Urinary bladder (tissue), 4 donors: ENCODE measurements at places on chromosomes 7 and 10. TPM values are rescaled to one million over a fixed set of nuclear protein-coding genes. Genes with fewer than 3 reads are reported as not detected.

GRCh38 chr7:108193594-108194498 is 63.7 kb upstream of the LAMB4 start:
- no peak for DNase-seq

DNA sequence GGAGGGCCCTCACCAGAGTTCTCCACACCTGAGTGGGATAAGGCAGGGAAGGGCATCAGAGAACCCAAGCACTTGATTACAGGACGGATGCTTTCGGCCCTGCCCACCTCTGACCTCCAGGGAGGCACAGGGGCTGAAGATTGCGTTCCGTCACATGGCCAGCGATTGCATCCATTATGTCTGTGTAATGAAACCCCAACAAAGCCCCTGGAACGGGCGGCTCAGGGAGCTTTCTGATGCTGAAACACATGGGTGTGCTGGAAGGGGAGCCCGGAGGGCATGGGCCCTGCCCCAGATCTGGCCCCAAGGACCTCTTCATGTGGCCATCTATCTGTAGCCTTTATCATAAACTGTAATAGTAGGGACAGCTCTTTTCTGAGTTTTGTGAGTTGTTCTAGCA is 117.2 kb downstream of the PTPN20 start:
- no peak for DNase-seq

DNA sequence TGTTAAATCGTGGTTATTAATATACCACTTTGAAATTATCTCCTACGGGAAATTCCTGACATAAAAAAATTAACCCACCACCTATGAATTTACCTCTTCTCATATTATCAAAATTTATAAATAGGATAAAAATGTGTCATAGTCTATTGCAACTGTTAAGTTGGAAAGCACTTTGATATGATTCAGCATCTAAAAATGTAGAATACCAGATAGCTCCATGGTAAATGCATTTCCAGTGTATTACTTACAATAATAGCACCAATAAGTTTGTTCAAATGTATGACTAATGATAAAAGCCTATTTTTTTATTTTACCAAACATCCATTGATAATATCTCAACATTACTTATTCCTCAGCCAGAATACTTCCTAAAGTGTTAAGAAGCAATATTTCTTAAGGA is 13.6 kb upstream of the KCND2 start:
- no peak for DNase-seq

DNA sequence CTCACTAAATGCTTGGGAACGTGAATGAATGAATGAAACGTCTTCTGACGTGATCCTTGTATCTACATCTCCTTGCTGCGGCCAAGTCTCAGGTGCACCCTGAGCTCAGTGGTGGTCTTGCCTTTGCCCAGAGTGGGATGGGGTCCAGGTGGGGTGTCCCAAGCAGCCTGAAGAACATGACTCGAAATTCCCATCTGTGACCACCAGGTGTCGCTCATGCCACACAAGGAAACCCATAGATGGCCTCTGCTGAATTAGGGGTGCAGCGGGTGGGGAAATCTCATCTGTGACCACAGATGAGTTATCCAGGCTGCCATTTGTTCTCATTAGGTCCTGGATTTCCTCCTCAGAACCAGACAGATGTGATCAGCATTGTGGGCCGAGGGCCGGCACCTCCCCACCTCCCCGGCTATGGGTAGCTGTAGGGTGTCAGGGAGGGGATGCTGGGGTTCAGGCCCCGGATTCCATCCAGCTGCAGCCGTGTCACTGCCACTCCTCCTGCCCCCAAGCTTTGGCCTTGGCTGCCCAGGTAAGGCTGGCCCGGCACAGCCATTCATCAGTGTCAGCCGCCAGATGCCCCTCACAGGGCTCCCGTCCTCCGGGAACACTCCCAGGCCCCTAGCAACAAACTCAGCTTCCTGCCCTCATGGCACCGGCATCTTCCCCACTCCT is 21.0 kb upstream of the GNA12 start:
- no peak for DNase-seq

- no peak for DNase-seq
Measured at GRCh38 chr7:143042159-143042789, 9.9 kb upstream of the OR6V1 start.

GRCh38 chr7:16648551-16648950 is 2.6 kb downstream of the BZW2 start:
- no peak for DNase-seq

GRCh38 chr7:98669329-98670000 is 52.4 kb downstream of the NPTX2 start:
- no peak for DNase-seq

GRCh38 chr7:115410434-115410820 is 488.5 kb downstream of the MDFIC start:
- no peak for DNase-seq

DNA sequence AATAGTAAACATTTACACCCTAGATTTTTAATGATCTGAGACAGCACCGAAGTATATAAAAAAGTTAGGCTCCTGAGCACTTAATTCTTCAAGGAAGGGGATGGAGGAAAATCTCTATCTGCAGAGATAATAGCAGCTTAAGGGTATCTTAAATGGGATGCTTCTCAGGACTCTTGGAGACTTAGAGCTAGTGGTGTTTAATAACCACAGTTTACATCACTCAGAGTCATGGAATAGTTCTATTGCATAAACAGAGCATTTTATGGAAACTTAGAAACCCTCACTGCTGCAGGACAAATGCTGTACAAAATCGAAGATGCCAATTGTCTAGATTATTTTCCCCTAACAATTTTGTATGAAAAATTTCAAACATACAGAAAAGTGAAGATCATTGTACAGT is 398.9 kb upstream of the GALNT17 start:
- no peak for DNase-seq

GRCh38 chr10:13844651-13845050 is 257.9 kb downstream of the PRPF18 start:
- no peak for DNase-seq

DNA sequence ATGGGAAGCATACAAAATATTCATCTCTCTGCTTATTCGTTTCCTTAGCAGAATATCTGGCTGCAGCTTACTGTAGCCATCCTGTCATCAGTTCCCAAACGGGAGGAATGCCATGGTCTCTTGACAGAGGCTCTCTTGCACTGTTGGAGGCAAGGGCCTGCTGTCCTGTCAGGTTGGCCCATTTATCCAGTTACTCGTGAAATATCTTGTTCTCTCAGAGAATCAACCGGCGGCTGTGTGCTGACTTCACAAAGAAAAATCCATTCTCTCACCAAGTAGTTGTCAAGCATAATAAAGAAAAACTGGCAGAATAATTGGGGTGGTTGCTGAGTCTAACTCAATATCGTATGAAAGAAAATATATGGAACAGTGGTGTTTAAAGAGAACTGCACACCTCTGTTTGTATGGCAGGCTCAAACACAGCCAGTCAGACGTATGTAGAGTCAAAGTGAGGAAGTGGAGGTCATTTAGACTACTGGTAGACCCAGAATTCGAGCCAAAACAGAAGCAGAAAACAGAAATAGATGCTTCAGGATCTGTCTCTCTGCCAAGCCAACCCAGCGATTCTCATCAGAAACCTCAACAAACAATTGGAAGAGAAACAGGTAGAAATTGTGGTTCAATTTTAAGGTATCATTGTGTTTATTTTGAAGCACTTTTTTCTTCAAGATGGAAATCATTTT is 349.2 kb upstream of the PRKCQ start:
- DNase-seq, result no peak

GRCh38 chr10:67770537-67770936 is 67.5 kb downstream of the DNAJC12 start:
- no peak for DNase-seq

DNA sequence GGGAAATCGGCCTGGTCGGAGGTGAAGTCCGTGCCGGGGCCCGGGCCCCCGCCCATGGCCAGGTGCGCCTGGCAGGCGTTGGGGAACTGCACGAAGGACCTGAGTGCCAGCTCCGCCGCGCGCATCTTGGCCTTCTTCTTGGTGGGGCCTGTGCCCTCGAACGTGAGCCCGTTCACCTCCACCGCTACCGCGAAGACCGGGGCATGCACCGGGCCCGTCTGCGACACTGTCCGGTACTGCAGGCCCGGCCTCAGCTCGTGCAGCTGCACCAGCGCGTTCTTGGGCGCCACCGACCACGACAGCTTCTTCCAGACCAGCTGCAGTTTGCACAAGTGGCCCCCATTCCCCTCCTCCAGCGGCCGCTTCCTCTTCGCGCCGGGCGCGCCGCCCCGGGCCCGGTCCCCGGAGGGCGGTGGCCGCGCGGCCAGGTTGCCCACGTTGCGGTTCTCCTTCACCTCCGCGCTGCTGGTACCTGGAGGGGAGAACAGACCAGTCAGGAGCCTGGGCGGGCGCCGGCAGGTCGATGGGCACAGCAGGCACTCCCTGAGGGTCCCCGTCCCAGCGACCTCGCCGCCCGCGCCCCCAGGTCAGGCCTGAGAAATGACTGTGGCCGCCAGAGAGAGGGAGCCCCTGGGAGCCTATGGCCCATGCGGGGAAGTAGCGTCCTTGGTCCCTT is 307.4 kb downstream of the WDR37 start:
- DNase-seq, result no peak

- no peak for DNase-seq
Measured at GRCh38 chr10:33306701-33307519, 27.6 kb downstream of the NRP1 start.

CHST3 gene
- 15.9 TPM for total RNA-seq

CCL26 gene
- 1.5 TPM for total RNA-seq

ADRB1 gene
- 1.7 TPM for total RNA-seq

SPDYE8 gene
- not detected for total RNA-seq

TWIST1 gene
- total RNA-seq, result 22.9 TPM

TEX47 gene
- total RNA-seq, result not detected

SLC18A3 gene
- 0.11 TPM for total RNA-seq

EMX2 gene
- 0.95 TPM for total RNA-seq

C7orf33 gene
- not detected for total RNA-seq

BHLHA15 gene
- not detected for total RNA-seq

SPDYE1 gene
- total RNA-seq, result not detected

GBX1 gene
- not detected for total RNA-seq

C10orf67 gene
- total RNA-seq, result not detected

FOXL3 gene
- total RNA-seq, result not detected
